ENCODE measurements at places on chromosomes 11 and 22.
A peak's percentile ranks its signal among the peaks of the same experiment; 100 is the strongest.

- DNase-seq = no peak
Measured at GRCh38 chr11:86172894-86173293, 71.7 kb upstream of the EED start.

DNA sequence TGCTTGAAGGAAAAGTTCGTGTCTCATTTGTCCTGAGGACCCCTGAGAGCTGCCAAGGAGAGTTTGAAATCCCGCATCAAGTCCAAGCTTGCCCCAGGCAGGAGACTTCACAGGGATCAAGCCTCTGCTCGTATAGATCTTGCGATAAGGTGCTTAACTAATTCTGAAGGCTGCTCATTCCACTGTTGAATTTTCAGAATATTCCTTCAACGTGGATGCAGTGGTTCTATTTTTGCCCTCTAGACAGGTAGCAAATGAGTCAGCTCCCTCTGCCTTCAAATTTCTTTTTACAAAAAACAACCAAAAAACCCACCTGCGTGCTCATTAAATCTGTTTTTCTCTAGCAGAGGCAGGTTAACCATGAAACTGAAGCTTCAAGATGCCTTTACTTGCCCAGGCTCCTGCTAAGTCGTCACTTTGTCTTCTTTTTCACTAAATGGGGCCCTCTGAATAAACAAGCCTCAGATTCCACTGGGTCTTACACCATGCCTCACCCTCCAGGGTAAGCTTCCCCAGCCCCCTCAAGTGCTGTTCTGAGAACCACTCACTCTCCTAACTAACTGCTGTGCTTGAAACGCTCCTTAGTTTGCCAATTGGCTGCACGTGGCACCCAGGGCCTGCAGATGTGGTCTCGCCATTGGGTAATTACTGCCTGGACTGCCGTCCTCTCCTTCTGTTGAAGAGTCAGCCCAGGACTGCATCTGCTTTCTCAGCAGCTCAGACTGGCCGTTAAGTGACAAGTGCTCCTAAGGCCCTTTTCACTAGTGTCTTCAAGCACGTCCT lies 105.0 kb downstream of the TRPC6 start:
- no peak for DNase-seq

GRCh38 chr22:28222976-28223745 lies 304.1 kb upstream of the PITPNB start:
- DNase-seq = no peak

DNA sequence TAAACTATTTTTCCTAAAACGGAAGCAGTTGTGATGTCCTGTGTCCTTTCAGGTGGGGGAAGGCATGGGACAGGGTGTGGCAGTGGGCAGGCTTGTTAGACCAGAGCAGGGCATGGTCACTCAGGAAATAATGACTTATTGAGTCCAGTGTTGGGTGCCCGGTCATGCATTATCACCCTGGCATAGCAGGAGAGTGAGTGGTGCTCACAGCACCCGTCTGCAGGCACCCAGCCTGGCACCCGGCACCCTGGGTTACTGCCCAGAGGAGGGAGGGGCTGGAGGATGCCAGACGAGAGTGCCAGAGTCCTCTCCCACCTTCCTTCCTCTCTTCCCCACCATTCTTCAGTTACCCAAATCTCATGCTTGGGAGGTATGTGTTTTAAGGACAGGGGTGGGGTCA lies 59.1 kb downstream of the ST3GAL4 start:
- peak; percentile 21 for DNase-seq

DNA sequence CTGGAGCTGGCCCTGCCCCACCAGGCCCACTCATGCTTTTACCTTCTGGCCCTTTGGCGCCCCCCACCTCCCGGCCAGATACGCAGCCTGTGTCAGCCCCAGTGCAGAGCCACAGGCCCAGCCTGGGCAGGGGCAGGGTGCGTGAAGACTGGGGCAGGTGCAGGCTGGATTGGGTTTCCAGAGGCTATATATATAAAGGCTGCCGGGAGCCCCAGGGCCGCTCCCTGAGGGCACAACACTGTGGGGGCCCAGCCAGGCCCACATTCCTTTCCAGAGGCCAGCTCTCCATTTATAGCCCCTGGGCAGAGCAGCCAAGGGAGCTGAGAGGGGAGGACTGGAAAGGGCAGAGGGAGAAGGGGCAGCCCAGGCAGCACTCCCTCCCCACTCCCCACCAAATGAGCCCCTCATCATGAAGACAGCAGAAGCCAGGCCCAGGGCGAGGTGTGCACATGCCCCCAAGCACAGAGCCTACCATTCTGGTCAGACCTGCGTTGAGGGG lies 5.0 kb upstream of the MYOD1 start:
- DNase-seq = no peak

- DNase-seq = no peak
Measured at GRCh38 chr11:13091804-13092203, 82.7 kb downstream of the RASSF10 start.

DNA sequence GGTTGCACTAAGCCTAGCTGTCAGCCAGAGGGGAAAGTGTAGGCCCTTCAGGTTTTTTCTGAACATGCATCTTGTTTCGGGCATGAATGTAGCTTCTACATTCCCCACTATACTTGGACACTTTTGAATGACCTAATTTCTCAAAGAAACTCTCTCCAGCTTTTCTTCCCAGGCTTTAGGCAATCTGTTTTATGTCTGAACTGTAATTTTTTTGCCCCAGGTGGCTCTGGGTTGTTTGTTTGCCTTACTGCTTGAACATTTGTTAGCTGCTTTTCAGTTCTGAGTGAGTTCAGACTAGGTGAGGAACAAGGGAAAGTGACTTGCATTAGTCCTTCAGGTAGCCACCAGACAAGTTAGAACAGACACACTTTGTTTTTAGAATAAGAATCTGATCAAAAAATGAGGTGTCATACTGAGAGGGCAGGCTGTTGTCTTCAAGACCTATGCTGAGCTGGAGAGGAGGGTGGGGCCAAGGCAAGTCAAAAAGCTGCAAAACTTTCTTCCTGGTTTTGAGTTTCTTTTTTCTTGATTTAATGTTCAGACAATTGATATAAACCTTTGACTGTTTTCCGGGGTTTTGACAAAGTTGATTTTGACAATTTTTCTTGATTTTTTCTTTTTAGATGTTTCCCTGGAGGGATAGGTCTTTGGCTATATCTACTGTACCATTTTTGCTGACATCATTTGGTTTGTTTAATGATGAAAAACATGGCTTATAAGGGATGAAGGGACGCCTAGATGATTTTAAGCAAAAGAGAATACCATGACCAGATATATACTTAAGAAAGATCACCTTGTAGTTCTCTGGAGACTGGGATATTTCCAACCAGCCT lies 182.8 kb downstream of the WNT11 start:
- no peak for DNase-seq

GRCh38 chr11:3914805-3915204 lies 59.3 kb downstream of the STIM1 start:
- no peak for DNase-seq

All from thoracic aorta (tissue), 2 donors.